DMS53 (cell line): ENCODE measurements at places on chromosomes 2 and 18.
A peak's percentile ranks its signal among the peaks of the same experiment; 100 is the strongest.

- DNase-seq = peak; percentile 20
Measured at GRCh38 chr2:231642631-231643494, 50.2 kb downstream of the TEX44 start.

DNA sequence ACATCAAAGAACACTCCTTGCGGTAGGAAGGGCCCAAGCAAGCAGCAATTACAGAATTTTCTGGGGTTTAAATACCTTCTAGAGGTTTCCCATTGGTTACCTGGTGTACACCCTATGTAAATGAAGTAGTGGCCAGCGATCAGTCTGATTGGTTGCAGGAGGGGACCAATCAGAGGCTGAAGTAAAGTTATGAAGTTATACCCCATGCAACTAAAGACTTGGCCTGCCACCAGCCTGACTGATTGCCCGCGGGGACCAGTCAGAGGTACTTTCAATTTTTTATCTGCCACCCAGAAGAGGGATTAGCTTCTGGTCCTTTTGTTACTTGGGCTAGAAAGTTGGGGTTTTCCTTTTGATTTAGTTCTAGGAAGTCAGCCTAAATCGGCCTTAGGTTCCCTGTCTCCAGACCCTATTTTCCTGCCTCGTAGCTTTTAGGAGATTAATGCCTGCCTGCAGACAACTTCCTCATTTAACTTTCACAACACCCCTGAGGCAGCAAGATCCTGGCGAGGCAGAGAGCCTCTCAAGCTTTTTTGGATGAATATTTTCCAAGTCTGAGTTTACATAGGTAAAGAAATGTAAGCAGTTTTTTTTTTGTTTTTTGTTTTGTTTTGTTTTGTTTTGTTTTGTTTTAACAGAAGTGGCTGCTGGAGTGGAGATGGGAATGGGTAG, 1.5 kb upstream of the DGUOK start:
- DNase-seq = no peak

DNA sequence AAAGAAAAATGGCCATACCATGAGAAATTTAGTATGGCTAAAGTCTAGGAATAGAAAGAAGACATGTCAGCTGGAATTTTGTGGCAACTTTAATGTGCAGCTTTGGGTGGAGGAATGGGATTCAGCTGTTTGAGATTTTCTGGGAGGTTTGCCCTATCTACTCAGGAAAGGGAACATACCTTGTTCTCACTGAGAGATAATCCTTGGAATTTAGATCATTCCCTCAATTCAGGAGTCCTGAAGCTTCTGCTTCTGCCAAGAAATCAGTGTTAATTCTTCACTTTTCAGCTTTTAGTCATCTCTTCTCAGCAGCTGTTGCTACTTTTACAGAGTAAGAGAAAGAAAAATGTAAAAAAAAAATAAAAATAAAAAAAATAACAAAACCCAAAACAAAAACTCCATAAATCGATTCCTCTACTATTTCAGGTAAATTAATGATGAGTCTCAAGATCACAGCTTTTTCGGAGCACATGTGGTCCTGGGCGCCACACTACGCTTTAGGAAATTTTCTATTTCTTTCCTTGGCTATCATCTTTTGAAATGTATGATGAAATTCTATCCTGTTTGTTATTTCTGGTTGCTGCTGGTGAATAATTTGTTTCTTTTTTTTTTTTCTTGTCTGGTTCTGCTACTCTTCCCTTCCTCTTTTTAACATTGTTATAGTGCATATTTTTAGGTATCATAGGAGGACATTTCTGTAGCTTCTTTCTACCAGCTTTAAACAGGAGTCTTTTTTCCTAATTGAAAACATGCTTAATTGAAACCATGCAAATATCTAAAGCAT, 18.9 kb upstream of the BAZ2B start:
- DNase-seq = no peak

- DNase-seq = no peak
Measured at GRCh38 chr2:31192851-31193392, 24.4 kb downstream of the CAPN14 start.

- DNase-seq = no peak
Measured at GRCh38 chr2:134436706-134437105, 182.8 kb downstream of the MGAT5 start.

DNA sequence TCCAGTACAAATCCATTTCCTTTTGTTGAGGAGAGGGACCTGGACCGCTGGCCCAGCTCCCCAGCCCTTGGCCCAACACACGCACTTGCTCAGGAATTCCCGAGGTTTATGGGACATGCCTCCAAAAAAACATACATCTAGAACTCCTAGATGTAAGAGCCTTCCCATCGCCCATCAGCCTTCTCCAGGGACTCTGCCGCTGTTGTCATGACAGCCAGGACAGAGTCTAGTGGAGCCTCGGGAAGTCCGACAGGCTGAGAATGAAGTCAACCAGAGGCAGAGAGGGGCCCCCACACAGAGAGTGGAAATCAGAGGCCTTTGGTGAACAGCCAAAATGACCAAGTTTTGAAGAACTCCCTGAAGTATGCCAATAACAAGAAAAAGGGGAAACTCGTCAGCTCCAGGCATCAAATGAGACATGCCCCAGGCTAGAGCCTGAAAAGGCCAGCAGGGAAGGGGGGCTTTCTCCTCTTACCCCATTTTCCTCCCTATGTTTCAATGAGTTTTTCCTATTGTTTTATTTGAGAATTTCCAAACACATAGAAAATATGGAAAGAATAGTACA, 43.2 kb upstream of the CAB39 start:
- DNase-seq = no peak

- DNase-seq = peak; percentile 55
Measured at GRCh38 chr2:31413862-31414550, 536 bp downstream of the XDH start.

GRCh38 chr2:184936761-184937160, 338.4 kb downstream of the ZNF804A start:
- DNase-seq = no peak

DNA sequence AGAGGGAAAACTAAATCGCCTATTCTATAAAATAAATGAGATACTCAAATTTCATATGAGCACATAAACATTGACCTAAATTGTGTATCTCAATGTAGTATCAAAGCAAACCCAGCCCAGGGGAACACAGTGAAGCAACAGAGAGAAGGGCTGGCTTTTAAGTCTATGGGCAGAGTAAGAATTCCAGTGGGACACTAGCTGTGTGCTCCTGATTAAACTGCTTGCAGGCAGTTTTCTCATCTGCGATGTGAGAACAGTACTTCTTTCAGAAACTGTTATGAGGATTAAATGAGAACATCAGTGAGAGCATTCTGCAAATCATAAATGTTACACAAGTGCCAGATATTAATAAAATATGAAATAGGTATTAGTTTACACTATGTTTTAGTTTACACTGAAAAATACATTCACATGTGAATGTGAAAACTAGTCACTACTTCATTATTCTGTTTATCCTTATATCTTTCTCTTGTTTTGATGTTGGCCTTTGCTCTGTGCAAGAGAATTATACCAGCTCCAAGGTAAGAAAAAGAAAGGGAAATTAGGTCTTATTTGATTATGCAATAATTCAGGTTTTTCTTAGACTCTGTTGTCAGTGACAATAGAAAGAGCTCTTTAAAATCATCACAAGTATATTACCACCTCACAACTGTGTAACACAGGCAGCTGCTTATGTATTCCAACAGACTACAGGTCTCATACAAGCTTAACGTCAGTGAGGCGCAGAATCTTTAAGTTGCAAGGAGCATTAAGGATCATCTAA, 47.5 kb downstream of the GAREM1 start:
- no peak for DNase-seq

GRCh38 chr18:939958-940357, 35.3 kb downstream of the ADCYAP1 start:
- DNase-seq = no peak

DNA sequence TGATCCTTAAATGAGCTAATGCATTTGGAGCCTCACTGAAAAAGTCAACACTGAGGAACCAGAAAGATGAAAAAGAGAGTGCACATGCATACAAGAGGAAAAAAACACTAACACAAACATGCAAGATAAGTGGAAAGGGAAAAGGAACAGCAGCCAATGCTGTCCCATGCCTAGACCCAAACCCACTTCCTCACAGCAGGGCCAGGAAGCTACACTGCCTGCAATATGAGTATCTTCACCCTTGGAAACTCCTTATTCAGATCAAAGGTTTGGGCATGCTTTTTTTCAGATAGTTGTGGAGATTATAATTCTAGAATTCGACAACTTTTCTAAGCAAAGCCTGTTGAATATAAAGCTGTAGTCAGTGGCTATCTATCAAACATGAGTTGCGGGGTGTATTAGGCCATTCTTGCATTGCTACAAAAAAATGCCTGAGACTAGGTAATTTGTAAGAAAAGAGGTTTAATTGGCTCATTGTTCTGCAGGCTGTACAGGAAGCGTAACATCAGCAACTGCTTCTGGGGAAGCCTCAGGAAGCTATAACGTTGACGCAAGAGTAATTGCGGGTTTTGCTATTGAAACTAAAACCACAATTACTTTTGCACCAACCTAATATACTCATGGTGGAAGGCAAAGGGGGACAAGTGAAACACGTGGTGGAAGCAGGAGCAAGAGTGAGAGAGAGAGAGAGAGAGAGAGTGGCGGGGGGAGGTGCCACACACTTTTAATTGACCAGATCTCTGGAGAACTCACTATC, 138.2 kb downstream of the MBD2 start:
- no peak for DNase-seq
